Right renal cortex interstitium (tissue), 3 donors: ENCODE measurements at places on chromosomes 6 and 20. TPM values are rescaled to one million over a fixed set of nuclear protein-coding genes. Genes with fewer than 3 reads are reported as not detected.

- DNase-seq: no peak
Observed at GRCh38 chr20:1827974-1828785, 67.0 kb upstream of the SIRPA start.

The GRM1 gene
- polyA plus RNA-seq: 0.20 TPM

DNA sequence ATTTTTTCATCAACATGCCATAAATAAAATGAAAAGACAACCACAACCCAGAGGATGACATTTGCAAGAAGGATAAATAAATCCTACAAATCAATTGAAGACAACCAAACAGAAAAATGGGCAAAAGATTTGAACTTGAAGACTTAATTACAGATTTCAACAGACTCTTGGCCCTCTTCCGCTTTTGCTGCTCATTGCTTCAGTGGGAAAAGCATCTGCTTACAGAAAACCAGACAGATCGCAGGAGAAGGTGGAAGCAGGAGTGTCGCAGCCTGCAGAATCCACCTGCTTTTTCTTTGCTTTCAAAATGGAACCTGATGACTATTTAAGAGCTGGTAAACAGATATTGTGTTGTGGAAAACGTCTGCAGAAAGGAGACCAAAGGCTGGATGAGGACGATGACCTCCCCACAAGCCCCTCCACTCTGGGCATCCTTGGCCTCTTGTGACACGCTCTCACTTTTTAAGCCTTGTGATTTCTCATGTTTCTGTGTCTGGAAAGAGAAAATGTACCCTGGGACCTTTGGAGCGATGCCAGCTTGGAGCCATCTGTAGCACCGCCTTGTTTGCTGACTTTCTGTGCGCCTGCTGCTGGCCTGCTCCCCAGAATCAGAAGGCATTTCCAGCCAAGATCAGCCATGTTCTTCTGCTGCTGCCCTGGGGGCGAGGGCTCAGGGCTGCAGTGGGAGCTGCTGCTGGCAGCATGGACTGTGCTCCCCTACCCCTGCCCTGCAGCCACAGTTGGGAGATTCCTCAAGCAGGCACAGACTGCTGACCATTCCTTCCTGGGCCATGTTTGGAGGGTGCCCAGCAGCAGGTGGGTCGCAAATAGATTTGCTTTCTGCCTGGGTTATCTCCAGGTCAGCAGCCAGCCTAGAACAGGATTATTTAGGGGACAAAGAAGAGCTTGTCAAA, 3.6 kb upstream of the CSTL1 start:
- DNase-seq: no peak

DNA sequence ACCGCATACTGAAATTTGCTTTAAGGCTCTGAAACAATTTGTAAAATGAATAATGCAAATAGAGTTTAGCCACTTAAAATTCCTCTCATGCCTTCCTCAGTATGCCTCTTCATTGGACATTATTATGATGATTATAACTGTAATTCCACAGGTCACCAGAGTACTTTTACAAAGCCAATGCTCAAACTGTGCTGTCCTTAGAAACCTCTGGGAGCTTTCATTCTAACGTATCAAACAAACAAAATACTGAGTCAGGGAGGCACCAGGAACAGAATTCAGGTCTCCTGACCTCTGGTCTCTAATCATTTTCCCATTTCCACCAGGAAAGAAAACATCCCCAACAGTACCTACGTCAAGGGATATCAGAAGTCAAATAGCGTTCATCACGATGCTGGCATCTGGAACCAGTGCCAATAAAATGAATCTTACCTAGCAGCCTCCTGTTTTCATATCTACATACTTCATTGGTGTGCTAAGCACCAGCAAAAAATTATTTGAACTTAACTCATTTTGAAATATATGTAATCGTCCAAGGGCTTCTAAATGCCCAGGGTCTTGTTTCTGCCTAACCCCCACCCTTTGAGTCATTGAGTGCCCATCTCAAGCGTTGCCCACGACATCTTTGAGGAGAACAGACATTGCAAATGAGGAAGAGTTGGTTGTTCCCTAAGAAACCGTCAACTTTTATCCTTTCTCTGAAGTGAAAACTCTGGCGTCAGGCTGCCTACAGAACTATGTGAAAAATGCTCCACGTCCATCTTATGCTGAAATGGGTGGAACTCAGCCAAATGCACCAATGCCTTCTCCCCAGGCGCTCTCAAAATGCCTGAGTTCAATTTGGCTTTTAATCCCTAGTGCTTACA, 37.9 kb downstream of the NEDD9 start:
- no peak for DNase-seq

DNA sequence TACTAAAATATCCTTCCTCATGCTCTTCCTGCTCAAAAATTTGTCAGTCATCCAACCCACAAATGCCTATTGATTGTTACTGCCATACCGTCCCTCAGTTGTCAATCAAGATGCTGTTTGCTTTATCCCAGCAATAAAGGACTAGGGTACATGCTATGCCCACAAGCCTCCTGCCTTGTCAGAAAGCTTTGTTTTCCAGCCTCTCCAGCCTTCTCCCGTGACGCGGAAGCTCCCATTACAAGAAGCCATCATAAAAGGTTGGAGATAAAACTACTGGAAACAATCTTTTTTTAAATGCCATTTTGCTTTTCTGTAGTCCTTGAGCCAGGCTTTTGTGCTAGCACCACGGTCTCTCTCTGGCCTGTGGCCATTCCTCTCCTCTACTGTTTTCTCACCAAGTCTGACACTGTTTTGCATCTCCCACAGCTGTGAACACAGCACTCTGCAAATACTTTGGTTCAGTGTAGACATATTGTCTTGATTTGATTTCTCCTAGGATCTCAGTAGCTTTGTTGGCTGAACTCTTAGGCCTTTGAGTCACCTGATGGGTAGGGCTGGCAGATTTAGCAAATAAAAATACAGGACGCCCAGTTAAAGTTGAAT, 495.7 kb upstream of the JARID2 start:
- DNase-seq: no peak

The RAET1L gene
- polyA plus RNA-seq: not detected

GRCh38 chr6:89985751-89986493, 91.7 kb downstream of the GJA10 start:
- DNase-seq: no peak

The PSORS1C2 gene
- polyA plus RNA-seq: not detected

- DNase-seq: no peak
Observed at GRCh38 chr6:13373488-13373886, 45.1 kb upstream of the TBC1D7 start.

DNA sequence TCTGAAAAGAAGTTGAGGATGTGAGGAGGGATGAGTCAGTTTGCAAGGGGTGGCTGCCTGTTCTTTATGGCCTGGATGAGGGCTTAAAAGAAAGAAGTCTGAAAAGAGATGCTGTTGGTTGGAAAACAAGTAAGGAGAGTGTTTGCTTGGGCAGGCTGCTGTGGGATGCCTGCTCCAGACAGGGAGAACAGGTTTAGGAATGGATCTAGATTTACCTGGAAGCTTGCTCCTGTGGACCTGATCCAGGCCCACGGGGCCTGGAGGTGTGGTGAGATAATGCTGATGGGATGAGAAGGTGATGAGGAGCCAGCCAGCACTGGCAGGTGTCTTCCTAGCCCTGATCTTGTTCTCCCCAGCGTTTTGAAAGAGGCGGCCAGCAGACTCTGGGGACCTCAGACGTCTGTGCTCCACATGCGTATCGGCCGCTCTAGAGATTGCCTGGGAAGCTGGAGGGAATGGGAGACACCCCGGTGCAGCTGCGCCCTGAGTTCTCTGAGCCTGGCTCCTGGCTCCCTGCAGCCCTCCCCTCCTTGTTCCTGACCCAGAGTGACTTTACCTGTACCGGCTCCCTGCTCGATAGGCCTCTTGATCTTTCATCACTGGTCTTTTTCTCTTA, 331.3 kb downstream of the ZFAND3 start:
- DNase-seq: no peak

- DNase-seq: no peak
Observed at GRCh38 chr6:166514196-166514595, 72.3 kb downstream of the RAMACL start.

DNA sequence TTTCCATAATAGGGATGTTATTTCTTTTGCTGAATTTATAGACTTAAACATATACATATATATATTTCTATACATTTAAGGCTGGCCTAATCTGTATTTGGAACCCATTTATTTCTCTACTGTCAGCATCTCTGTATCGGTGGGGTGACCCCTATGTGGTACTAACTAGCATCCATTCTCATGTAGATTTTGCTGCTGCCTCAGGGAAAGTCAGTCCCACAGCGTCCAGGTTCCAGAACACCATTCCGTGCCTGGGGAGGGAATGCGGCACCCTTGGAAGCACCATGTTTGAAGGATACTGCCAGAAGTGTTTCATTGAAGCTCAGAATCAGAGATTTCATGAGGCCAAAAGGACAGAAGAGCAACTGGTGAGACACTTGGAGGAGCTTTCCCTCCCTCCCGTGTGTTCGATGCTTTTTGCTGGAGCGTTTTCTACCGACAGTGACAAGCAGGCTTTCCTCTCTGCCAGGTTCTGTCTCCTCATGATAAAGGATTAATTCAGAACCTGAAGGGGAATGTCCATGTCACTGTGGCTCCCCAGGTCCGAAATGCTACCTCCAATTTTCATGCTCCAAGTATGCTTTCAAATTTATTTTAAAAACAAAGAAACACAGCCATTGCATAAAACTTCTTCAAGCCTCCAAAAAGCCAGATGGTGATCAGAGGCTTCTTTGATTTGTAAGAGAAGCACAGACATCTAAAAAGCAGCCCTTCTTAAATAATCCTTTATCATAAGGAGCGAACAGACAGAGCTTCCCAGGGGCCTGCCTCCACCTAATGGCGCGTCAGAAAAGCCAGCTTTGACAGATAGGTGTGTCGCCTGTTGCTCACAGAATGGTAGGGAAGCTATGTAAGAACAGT, 13.1 kb downstream of the TNFAIP3 start:
- no peak for DNase-seq

The GABRR1 gene
- 1.4 TPM for polyA plus RNA-seq

The CFAP61 gene
- polyA plus RNA-seq: 3.5 TPM

GRCh38 chr20:34064286-34064685, 47.8 kb downstream of the EIF2S2 start:
- no peak for DNase-seq

The DDRGK1 gene
- 55.0 TPM for polyA plus RNA-seq

The OR2J3 gene
- polyA plus RNA-seq: not detected

DNA sequence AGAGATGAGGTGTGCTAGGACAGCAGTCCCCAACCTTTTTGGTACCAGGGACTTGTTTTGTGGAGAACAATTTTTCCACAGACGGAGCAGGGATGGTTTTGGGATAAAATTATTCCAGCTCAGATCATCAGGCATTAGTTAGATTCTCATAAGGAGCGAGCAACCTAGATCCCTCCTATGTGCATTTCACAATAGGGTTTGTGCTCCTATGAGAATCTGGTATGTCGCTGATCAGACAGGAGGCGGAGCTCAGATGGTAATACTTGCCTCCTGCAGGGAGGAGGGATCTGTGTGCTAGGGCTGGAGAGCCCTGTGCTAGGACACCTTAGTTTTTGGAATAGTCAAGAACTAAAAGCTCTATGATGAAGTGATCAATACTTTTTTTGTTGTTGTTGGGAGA, 2.5 kb downstream of the SMIM13 start:
- DNase-seq: no peak

DNA sequence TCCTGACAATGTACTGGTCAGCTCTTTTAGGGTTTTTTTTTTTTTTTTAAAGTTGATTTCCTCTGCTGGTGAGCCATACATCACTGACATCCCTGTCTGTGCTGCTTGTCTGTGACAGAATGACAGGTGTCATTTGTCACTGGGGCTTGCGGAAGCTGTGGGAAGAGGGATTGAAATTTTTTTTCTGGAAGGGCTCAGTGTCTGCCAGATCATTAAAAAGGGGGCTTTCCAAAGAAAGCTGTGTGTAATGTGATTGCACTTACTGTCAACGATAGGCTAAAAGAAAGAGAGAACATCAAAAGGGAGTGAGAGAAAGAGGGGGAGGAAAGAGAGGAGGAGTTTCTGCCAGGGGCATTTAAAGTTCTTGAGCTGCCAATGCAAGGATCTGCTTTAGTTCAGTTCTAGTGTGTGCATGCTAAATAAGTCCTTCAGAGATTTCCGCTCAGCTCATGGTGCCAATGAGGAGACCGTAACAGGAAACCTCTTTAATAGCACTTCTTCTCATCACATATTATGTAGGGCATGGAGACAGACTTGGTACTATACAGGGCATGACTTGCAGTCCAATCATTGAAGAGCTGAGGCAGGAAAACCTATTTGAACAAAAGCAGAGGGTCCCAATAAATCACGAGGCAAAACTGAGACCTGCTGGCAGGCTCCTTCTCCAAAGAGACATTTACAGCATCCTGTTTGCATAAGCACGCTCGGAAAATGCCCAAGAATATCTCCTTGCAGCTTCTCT, 177.2 kb downstream of the TSHZ2 start:
- DNase-seq: no peak

The MAFB gene
- 128 TPM for polyA plus RNA-seq

DNA sequence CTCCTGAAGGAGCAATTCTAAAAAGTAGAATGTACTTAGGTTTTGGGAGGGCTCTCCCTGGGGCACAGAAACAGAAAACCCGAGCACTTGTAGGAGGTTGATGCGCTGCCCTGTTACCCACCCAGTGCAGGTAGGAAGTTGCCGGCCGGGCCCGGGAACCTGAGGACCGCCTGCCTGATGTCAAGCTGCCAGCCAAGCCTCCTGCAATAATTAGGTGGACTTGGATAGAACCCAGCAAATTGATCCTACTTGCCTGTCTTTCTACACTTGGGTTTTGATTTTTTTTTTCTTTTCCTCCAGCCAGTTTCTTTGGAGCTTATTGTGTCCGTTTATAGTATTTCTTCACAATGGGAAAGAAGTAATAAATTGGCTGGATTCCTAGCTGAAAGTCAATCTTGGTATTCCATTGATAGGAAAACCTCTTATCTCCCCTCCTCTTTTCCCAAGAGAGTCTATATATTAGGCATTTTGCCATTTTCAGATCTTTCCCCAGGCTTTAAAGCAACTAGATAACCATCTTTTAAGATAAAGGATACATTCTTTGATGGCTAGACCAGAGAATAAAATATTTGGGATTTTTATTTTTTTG, 78.3 kb upstream of the FYN start:
- DNase-seq: no peak

DNA sequence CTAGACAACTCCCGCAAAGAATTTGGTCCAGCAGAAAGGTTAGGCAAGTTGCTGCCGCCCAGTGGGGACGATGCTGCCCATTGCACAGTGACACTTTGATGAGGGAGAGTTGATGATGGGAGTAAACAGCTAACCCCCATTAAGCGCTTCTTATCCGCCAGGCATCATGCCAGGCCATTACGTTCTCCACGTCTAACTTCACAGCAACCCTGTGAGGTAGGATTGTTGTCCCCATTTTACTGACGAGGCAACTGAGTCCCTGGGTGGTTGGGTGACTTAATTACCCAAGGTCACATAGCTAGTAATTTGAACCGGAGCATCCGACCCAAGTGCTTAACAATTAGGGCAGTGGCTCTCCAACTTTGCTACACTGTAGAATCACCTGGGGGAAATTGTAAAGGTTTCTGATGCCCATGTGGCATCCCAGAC, 738 bp downstream of the RALGAPB start:
- DNase-seq: no peak

- no peak for DNase-seq
Observed at GRCh38 chr6:166003569-166003968, 164.1 kb downstream of the TBXT start.

GRCh38 chr20:45685896-45686295, 15.9 kb upstream of the WFDC11 start:
- DNase-seq: no peak

The GFOD1 gene
- 1.5 TPM for polyA plus RNA-seq
